ENCODE measurements at places on chromosomes 12 and 14. TPM values are rescaled to one million over a fixed set of nuclear protein-coding genes. Genes with fewer than 3 reads are reported as not detected.

DNA sequence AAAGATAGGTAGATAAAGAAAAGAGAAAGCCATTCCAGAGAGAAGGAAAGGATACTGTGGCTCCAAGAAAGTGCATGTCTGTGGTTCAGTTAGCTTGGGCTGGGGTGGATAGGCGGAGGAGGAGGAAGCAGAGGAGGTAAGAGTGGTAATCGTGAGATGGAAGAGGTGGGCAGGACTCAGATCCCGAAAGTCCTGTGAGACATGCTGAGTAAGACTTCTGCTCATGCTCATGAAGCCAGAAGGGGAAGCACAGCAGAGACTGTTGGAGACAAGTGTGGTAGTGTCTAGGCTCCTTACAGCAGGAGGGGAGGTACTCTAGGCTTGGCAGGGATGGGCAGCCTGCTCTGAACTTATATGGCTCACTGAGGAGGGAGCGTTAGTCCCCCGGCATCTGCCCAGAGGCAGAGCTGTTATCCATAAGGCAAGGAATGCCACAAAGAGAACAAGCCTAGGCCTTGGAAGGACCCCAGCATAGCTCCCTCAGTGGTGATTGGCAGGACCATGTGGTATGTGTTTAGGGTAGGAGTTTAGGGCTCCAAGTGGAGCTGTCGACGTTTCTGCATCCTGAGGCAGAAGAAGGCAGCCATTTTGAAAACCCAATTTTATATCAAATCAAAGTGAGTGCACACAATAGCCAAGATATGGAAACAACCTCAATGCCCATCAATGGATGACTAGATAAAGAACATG, 135.3 kb downstream of the SMOC1 start:
- no peaks in the 10 kb centered on the region for H3K36me3 ChIP-seq
- no peak overlapping the region for H3K4me3 ChIP-seq
- DNase-seq: no peak
- H3K27me3 ChIP-seq: no peaks in the 10 kb centered on the region
- H3K27ac ChIP-seq: no peak overlapping the region

The SAMD15 gene
- 0.71 TPM for total RNA-seq

The SLC35F4 gene
- not detected for total RNA-seq

DNA sequence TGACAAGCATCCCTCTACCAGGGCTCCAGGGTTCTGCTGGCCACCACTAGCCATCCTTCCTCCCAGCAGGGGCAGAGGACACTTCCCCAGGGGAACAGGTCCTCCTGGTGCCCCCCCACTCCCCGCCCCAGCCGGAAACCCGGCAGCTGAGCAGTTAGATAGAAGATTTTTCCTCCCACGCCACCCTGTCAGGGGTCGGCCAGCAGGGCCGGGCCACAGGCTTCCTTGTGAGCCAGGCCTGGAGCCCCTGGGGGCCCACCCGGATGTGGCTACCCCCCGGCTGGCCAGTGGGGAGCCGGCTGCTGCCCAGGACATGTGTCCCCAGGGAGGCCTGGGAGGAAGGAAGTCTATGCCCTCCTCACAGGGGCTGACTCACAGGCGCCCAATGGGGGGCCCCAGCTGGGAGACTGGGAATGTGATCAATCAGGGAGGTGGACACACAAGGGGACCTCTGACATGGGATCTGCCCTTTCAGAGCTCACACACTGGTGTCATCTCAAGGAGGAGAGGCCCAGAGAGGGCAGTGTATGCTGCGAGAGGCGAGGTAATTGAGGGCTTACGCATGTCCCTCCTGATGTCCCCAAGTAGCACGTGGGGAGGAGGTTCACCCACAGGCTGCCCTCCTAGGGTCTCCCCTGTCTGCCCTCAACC, 4.2 kb downstream of the SH2B3 start:
- no peak overlapping the region for H3K4me3 ChIP-seq
- H3K27me3 ChIP-seq: no peaks in the 10 kb centered on the region
- DNase-seq: peak; percentile 86
- H3K27ac ChIP-seq: no peak overlapping the region
- H3K4me1 ChIP-seq: no peaks in the 10 kb centered on the region

The SPTB gene
- total RNA-seq: 5.4 TPM

DNA sequence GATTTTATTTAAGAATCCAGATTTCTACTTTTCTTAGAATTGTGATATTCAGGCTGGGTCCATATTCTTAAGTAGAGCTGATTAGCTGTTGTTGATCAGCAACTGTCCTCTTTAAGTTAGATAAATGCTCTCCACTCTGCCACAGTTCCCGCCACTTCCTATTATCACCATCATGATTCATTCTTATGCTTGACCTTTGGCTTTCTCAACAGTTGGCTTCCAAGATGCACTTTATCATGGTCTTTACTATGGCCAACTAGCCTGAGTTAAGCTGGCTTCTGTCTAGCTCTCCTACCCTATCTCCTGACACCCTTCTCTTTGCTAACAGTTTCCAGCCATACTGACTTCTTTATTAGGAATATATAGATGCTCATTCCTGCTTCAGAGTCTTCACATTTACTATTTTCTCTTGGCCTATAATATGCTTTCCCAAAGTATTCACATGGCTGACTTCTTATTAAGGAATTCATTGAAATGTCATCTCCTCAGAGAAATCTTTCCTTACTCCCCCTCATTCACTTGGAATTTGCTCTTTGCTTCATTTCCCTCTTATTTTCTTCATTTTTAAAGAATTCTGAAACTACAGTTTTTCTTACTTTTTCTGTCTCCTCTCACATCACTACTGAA, 149.0 kb upstream of the IGF1 start:
- no peak overlapping the region for H3K4me3 ChIP-seq
- no peak for DNase-seq
- H3K27ac ChIP-seq: no peak overlapping the region
- H3K4me1 ChIP-seq: no peaks in the 10 kb centered on the region
- H3K27me3 ChIP-seq: no peaks in the 10 kb centered on the region

Measured in aorta (tissue), 5 donors.